ENCODE measurements at places on chromosomes 6 and 20.

GRCh38 chr6:103798166-103798565, 1061.6 kb downstream of the HACE1 start:
- DNase-seq: no peak

GRCh38 chr20:23396950-23397627, 24.2 kb downstream of the NAPB start:
- peak; percentile 40 for DNase-seq

DNA sequence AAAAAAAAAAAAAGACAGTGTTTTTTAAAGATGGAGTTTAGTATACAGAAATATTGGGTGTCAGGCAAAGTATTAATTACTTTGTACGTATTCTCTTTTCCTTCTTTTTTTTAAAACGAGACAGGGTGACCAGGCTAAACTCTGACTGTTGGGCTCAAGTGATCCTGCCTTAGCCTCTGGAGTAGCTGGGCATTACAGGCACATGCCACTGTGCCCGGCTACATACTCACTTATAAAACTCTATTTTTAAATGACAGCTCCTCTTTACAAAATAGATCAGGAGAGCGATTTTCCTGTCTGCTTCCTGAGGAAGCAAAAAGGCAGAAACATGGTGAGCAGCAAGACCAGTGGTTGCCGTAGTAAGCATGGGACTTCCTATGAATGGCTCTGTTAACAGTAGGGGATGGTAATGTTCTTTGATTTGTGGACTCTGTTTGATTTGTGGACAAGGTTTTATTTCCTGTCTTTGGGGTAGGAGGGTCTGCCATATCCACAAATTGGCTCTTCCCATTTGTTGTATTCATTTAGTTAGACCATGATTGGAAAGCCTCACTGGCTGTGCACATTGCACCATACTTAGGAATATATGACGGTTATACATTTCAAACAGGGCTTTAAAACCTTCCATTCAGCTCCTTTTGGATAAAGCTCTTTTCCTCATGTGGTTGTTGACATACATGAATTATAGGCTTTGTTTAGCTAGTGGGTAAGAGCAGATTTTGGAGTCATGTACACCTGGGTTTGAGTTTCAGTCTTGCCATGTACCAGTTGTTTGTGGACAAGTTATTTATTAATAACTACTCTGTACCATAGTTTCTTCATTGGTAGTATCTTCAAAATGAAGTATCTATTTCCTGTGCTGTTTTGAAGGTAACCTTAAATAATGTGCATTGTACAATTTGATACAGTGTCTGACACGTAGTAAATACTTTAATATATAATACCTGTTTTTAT, 45.1 kb downstream of the PTPRA start:
- no peak for DNase-seq

GRCh38 chr6:48036316-48036715, 74.7 kb downstream of the PTCHD4 start:
- DNase-seq: no peak

DNA sequence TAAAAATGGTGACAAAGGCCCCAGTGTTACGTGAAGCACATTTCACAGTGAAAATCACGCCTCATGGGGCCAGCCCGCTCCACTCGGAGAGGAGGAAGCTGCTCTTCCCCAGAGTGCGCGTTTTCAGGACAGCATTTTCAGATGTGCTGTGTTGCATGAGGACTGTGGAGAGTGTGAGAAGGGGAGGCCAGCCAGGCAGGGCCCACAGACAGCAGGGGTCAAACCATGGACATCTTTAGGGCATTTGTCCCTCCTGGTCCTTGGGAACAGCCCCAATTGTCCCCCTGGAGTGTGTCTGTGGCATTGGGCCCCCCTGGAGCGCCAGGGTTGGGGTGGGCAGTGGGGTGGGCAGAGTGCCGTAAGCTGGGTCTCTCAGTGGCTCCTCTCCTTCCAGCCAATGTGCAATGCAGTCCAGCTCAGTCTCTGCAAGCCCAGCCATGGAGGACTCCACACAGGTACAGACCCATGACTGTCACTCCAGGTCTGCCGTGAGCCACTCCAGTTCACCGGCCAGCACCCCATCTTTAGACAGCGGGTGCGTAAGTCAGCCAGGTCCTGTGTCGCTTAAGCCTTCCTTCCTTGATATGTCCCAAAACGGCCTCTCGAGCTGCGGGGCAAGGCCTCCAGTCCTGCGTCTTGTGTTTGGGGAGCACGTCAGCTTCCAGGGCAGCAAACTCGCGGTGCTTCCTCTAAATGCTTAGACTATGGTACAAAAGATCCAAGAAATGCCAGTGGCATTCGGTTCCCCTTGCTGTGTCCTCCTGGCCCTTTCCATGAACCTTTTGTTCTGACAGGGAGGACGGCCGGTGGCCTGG, 159.3 kb upstream of the AFDN start:
- no peak for DNase-seq

DNA sequence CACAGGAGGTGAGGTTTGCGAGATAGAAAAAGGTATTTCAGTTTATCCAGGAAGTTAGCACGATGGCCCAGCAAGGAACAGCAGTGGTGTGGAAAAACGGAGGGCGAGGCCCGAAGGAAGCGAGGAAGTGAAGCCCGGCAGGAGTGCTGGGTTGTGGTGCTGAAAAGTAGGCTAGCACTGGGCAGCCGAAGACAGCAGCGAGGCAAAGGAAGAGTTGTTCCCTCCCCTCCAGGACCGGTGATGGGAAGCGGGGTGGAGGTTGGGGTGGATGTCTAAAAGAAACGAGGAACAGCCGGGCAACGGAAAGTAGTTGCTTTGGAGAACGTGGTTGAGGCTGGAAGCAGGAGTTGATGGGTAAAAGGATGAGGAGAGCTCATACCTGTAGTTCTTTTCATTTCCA, 1.4 kb downstream of the METTL24 start:
- DNase-seq: no peak

DNA sequence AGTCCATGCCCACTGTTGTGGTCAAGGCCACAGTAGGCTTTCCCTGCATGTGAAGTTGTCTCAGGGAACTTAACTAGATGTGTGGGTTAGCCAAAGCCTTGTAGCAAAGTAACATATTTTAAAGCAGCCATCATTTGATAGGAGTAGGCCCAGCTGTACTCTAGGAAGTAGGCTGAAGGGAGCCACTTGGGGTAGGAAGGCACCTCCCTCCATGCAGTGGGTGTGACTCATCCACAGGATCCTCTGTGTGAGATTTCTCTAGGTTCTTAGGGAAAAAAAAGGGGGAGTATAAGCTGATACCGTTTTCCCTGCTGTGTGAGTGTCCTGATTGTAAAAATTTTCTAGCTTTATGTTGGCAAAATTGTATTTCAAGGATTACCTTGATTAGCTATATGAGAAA, 44.7 kb downstream of the VAPB start:
- DNase-seq: peak; percentile 24
